ENCODE measurements at places on chromosomes 16 and 17. TPM values are rescaled to one million over a fixed set of nuclear protein-coding genes. Genes with fewer than 3 reads are reported as not detected.
A peak's percentile ranks its signal among the peaks of the same experiment; 100 is the strongest.

DNA sequence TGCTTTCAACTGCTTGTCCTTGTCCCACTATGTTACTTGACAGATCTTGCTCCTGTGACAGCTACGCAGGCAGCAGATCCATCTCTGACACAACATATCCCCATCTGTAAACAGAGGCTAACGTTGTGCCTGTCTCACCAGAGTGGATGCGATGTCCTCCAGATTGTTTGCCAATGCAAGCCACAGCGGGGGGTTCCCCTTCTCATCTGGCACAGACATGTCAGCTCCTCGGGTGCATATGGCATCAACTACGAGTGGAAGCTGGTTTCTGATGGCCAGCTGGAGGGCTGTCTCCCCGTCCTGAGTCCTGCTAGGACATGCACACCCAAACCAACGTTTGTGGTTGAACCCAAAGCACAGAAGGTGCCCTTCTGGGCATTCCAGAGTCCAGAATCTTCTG, 39.0 kb downstream of the CYB5D2 start:
- DNase-seq = no peak

- DNase-seq = no peak
Measured at GRCh38 chr17:61400717-61401388, 1.2 kb downstream of the TBX2 start.

DNA sequence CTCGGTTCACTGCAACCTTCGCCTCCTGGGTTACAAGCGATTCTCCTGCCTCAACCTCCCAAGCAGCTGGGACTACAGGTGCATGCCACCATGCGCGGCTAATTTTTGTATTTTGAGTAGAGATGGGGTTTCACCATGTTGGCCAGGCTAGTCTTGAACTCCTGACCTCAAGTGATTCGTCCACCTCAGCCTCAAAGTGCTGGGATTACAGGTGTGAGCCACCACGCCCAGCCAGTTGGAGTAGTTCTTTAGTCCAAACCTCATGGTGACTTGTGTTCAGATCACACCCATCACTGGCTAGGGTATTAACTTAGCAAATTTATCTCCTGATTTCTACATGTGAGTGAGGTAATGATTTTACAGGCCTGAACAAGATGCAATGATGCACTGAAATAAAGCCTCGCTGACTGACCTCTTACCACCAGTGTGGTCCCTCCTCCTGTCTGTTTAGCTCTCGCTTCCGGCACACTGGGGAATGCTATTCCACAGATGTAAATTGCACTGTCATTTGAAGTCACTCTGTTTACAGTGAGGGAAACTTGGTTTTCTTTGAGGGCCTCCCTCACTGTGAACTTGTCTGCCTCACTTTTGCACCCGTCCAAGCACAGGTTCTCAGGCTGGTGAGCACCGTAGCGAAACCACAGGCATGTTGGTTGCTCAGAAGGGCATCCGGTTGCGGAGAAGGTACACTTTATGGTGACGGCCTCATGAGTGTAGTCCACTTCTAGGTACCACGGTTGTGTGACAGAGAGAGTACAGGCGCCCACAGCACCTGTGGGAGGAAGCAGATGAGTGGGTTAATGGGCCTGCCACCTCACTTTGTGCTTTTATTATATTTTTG, 5.5 kb downstream of the IGSF6 start:
- peak; percentile 76 for DNase-seq

DNA sequence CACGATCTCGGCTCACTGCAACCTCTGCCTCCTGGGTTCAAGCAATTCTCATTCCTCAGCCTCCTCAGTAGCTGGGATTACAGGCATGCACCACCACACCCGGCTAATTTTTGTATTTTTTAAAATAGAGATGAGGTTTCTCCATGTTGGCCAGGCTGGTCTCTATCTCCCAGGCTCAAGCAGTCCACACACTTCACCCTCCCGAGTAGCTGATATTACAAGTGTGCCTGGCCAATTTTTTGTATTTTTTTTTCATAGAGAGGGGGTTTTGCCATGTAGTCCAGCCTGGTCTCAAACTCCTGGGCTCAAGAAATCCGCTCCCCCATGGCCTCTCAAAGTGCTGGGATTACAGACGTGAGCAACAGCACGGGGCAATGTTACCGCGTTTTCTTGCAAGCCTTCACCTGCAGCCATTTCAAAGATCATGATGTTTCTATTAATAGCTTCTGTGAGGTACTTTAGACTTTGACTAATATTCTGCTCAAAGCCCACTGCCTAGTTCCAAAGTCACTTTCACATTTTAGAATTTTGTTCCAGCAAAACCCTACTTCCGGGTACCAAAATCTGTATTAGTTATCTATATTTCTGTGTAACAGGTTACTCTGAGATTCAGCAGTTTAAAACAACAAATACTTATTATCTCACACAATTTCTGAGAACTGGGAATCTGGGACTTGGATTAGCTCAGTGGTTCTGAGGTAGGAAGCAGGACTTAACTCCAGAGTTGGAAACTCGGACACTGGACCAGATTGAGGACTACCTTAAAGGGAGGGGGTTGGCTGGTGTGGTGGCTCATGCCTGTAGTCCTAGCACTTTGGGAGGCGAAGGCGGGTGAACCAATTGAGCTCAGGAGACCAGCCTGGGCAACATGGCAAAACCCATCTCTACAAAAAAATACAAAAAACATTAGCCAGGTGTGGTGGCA, 12.0 kb upstream of the MED13 start:
- no peak for DNase-seq

GRCh38 chr16:57574646-57575467, 32.4 kb downstream of the ADGRG5 start:
- no peak for DNase-seq

DNA sequence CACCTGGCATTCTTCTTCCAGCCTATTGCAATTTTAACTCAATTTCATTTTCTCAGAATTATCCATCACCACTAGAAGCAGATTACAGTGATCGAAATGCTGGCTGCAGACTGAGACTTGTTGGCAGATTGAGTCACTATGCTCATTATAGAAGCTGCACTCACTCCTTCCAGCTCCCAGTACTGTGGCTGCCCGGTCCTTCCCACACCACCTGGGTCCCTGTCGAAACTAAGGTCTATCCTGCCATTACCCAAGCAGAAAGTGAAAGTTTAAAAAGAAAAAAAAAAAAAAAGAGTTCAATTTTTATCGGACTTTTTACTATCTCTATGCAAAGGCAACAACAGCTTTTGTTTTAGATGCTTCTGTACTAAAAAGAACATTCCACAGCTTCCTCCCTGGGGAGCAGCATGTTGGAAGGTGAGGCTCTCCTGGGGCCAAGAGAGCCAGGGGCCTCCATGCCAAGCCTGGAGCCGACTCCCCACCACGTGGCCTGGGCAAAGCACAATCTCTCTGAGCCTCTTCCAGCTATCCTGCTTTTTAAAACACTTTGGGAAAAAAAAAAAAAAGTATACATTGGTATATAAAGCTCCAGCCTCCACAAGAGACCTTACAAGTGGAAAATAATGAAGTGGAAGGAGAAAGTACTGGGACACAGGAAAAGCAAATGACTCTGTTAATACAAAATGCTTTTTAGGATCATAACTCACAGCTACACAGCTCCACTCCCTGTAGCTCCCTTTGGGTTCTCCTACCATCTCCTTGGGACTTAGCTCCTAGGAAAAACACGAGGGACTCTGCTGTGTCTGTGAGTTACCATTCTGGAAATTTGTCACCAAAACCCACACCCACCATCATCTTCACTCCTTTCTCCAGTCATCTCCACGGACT, 77.8 kb downstream of the USP31 start:
- no peak for DNase-seq

RNF222 gene
- not detected for total RNA-seq

- no peak for DNase-seq
Measured at GRCh38 chr17:42068979-42069378, 18.6 kb upstream of the C17orf113 start.

DNA sequence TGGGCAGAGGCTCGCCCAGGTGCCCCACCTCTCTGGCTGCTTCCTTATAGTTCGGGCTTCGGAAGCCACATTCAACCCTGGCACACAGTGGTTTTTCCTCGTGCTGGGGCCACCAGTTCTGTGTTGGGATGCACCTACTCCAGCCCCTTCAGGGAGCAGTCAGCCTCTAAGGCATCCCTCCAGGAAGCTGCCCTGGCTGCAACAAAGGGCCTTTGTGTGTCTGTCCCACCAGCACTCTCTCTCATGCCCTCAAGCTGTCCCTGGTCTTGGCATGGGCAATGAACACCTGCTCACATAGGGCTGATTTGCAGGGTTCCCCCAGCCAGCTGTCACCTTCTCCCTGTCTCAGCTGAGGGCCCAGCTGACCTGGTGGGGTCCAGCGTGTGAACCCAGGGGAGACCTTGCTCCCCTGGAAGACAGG, 754 bp upstream of the NOXO1 start:
- no peak for DNase-seq

MMP28 gene
- not detected for total RNA-seq

DNA sequence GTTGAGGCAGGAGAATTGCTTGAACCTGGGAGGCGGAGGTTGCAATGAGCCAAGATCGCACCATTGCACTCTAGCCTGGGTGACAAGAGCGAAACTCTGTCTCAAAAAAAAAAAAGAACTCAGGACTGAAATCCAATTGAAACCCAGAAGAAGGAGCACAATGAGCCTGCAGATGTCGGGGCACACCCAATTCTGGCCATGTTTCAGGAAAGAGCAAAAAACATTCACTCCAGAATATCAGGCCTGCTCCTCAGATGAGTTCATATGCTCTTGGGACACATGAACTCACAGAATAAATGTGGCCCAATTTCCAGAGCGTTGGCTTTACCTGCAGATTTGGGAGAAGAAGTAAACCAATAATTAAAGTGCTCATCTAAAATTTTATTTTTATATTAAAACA, 3.0 kb upstream of the CMTM2 start:
- DNase-seq = no peak

GRCh38 chr17:81101614-81102306, 63.5 kb upstream of the PVALEF start:
- peak; percentile 85 for DNase-seq
